Nucleus accumbens (tissue), 56 donors: ENCODE measurements at places on chromosomes 2 and 18.

- no peak for DNase-seq
Measured at GRCh38 chr2:191806396-191806795, 40.5 kb downstream of the CAVIN2 start.

DNA sequence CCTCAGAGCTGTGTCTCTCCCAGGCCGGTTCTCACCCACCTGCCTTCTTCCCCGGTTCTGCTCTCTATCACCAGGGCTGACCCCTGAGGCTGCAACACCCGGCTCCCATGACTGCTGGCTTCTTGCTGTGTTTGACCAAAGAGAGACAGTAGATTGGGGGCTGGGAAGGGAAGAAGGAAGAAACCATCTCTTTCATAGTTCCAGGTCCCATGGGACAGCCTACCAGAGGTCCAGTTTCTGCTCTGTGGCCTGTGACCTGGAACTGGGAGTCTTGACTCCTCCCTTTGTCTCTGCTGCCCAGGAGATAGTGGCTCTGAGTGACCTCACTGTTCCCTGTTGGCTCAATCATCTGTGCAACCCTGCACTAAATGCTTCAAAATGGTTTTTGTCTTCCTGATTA, 38.1 kb downstream of the ALPK2 start:
- DNase-seq: no peak

DNA sequence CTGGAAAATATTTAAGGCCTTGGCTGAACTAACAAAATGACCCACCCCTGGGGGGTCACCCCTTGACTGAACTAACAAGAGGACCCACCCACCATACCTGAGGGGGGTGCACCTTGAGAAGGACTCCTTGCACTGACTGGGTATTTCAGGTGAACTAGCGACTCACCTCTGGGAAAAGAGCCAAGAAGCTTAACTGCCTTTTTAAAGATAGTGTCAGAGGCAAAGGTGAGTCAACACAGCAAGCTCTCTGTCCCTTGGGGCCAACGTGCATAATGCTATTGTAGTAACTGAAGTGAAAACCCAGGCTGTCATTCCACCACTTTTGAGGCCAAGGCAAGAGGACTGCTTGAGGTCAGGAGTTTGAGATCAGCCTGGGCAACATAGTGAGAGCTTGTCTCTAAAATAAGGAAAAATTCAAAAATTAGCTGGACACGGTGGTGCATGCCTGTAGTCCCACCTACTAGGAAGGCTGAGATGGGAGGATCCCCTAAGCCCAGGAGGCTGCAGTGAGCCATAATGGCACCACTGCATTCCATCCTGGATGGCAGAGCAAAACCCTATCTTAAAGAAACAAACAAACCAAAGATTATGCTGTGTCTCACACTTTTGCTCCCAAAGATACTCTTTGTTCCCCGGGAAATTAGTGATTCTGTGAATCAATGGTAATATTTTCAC, 36.4 kb upstream of the ZCCHC2 start:
- no peak for DNase-seq

GRCh38 chr2:113976277-113976928, 86.5 kb downstream of the ACTR3 start:
- no peak for DNase-seq

- no peak for DNase-seq
Measured at GRCh38 chr2:160306985-160307384, 106.9 kb upstream of the ITGB6 start.

DNA sequence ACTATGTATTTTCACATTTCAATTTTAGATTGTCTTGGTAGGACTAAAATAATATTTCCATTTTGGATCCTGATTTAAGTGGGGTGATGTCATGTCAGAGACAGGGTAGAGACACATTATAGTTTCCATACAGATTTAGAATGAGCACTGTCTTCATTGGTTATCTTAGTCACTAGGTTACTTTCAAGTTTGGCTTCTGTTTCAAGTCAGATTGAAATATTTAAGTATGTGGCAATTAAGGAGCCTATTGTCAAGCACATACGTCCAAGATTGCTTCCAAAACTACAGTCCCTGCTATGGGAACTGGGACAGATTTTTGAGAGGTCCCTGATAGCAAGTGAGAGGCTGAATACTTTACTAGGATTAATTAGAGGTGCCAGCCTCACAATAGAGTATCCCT, 89.2 kb upstream of the FAM117B start:
- DNase-seq: no peak

DNA sequence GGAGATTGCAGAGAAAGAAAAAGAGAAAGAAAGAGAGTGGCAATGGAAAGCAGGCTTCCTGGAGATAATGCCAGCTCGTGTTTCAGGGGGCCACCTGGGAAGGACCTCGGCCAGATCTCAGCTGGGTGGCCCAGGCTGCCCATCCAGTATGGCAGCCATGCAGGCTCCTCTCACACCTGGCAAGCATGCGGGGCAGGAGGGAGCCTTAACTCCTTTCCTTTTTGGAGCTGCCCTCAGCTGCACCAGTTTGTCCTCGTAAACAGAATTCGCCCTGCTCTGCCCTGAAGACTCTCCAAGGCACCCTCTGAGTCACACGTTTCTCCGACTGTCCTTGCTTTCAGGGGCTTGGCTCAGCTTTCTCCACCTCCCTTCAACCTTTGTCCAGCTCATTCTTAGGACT, 59.5 kb upstream of the IGFBP5 start:
- no peak for DNase-seq

GRCh38 chr2:120490091-120490798, 144.3 kb downstream of the INHBB start:
- no peak for DNase-seq

- DNase-seq: no peak
Measured at GRCh38 chr18:10207682-10208345, 246.6 kb upstream of the APCDD1 start.

- no peak for DNase-seq
Measured at GRCh38 chr2:36351736-36352349, 3.7 kb upstream of the CRIM1 start.

- DNase-seq: no peak
Measured at GRCh38 chr18:48137374-48138081, 207.1 kb upstream of the SMAD2 start.
